AG04449 (cell line): ENCODE measurements at places on chromosomes 2 and 18.

GRCh38 chr18:23596183-23596582 lies 9.9 kb upstream of the NPC1 start:
- no peak for DNase-seq

GRCh38 chr2:100739735-100740432 lies 80.1 kb upstream of the NPAS2 start:
- DNase-seq = no peak

GRCh38 chr2:68994864-68995263 lies 18.1 kb upstream of the ANTXR1 start:
- DNase-seq = no peak

- DNase-seq = no peak
Observed at GRCh38 chr18:32803568-32803967, 30.7 kb upstream of the KLHL14 start.

- no peak for DNase-seq
Observed at GRCh38 chr2:31260870-31261269, 26.9 kb downstream of the EHD3 start.

- no peak for DNase-seq
Observed at GRCh38 chr2:45070113-45070652, 60.9 kb upstream of the SIX2 start.

- no peak for DNase-seq
Observed at GRCh38 chr2:33598561-33599174, 431 bp downstream of the FAM98A start.

GRCh38 chr2:29462293-29462692 lies 347.1 kb downstream of the CLIP4 start:
- DNase-seq = no peak

- no peak for DNase-seq
Observed at GRCh38 chr2:224357098-224357901, 44.6 kb downstream of the FAM124B start.

DNA sequence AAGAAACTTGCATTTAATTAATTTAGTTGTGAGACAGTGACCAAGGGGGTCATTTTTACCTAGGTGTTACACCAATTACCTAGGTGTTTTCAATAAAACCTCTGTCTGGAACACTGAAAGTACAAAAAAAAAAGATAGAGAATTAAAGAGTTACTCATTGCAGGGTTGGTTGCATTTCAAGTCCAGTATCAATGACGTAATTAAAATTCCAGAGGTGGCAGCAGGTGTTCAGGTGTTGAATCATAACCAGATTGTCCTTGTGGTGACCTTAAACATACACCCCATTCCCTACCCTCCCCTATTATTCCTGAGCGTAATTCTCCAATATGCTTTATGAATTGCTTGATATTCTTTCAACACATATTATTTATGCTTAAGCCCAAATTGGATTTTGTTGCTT lies 352.0 kb upstream of the SLC8A1 start:
- no peak for DNase-seq
